Activated effector memory CD4-positive, alpha-beta T cell treated with Interleukin-2 at 50 U/mL for 16 hours (primary cell): ENCODE measurements at places on chromosomes 12 and 14.
A peak's percentile ranks its signal among the peaks of the same experiment; 100 is the strongest.

GRCh38 chr14:54396493-54397335 is at the start of gene CDKN3:
Gene CDKN3, plus strand, starts transcription at chr14:54397007. Its CDS starts 62 bp downstream, at chr14:54397069.
- peak; percentile 97 for DNase-seq

DNA sequence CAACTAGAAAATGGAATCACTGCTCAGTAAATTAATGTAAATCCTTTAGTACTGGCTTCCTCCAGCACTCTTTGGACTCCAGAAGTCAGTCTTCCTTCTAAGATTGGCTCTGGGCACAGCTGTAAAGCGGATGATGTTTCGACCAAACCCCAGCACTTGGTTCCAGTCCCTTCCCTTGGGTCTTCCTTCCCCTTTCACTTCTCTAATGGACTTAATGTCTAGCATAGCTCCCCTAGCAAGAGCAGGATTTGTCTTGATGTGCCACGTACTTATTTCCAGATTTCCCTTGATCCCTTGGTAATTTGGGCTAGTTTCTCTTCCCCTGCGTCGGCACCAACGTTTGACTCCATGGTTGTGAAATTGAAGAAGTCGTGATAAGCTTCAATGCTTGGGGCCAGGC is 28.3 kb downstream of the C12orf75 start:
- no peak for DNase-seq

DNA sequence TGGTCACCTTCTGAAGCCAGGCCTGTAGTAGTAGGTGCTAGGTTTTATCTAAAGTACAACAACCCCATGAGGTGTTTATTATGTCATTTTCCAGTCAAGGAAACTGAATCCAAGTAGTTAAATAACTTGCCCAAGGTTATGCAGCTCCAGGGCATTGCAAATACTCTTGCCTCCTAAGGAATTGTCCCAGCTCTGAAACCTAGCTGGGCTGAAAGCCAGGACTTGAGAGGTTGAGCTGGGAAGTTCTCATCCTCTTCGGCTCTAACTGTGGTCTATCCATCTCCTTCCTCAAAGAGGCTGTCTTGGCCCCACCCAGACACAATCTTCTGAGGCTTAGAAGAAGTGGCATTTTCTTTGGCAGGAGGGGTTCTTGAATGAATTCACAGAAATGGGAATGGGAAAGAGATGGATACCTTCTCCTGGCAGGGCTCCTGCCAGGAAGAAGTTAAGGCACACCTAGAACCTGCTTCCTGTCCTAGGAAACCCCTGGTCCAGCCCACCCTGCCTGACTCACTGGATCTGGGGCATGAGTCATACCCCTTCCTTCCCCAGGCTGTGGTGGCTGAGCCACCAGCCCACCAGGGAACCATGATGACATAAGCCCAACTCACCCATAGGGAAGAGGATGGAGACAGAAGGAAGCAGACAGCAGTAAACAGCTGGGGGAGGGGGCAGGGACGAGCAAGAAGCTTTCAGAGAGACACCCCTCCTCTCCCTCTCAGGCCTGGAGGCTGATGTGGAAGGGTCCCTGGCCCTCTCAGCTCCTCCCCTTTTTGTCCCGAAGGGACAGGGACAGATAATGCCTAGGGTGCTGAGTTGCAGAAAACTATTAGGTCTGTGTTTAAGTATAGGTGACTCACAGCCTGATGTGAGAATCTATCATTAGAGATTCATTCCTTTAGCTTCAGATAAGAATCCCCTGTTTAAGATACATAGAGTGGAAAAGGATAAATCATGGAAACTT is 2.1 kb upstream of the PLEK2 start:
- no peak for DNase-seq

- no peak for DNase-seq
Observed at GRCh38 chr14:72780751-72781150, 113.2 kb downstream of the DPF3 start.

DNA sequence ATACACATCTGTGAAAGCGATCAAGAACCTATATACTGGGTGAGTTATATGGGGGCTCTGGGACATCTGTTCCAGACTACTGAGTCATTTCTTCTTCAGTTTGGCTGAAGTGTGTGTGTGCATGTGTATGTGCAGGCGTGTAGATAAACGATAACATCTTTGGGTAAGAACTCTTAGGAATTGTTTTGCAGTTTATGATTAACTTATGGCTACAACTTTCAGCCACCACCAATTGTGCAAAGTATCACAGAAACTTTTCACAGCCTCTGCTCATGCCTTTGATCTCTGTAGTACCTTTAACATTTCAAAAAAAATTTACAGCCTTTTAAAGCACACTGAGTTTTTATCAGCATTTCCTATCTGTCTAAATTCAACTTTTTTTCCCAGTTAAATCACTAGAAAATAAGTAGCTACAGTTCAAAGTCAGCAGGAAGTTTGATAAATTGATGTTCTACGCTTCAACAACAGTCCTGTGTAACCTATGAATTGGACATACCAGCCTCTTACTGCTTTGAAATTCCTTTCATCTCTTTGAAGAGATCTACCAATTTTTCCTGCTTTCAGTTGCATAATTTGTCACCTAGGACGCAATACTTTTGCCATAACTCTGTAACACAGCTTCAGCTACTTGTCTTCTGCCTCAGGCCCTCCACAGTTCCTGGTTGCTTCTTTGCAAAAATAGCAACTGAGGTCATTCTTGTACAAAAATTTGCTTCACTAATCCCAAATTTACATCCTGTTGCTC is 43.0 kb downstream of the PPM1H start:
- no peak for DNase-seq

DNA sequence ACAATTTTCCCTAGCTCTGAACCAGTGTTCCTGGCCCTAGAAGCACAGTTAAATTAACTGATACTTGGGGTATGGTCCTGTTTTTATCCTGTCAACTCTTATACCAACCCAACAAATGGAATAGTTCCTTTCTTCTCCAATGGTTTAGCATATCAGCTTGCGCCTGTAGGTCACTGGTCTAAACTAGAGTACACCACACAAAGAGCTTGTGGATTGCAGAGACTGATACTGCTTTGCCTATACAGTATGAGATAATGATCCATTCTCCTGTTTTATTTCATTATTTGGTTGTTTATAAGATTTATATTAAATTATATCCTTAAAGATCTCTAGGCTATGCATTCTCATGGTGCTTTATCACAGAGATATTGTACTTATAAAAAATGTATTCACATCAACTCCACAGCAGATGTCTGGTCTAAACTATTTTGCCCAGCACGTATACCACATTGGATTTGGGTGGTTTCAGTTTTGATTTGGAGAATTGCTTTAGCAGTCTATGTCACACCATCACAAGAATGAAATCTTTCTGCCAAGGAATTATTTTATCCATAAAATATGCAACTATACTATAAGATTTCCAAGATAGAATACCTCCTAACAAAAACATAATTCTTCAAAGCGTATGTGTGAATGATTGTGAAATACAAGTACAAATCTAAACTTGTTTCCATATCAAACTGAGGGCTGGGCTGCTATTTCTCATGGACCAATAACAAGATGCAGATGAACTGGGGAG is 142.1 kb downstream of the SLC16A7 start:
- no peak for DNase-seq

- DNase-seq: no peak
Observed at GRCh38 chr12:64991121-64991611, 129.9 kb downstream of the WIF1 start.

- no peak for DNase-seq
Observed at GRCh38 chr12:42240131-42240750, 2.2 kb upstream of the YAF2 start.
